ENCODE measurements at places on chromosomes 4 and X. TPM values are rescaled to one million over a fixed set of nuclear protein-coding genes. Genes with fewer than 3 reads are reported as not detected.

Gene RPS6KA6
- total RNA-seq = 7.8 TPM

Gene CLTRN
- total RNA-seq = 0.80 TPM

Gene PAGE2B
- total RNA-seq = not detected

Gene VSIG4
- total RNA-seq = not detected

Gene INTS6L
- 19.0 TPM for total RNA-seq

Gene KDM6A
- 21.4 TPM for total RNA-seq

Gene USP17L27
- not detected for total RNA-seq

Gene KANTR
- total RNA-seq = 11.6 TPM

Gene CSAG1
- total RNA-seq = not detected

Gene ZNF157
- 1.4 TPM for total RNA-seq

Gene GYG2
- total RNA-seq = 75.6 TPM

Gene DCAF12L2
- total RNA-seq = 3.3 TPM

Gene NDP
- 4.3 TPM for total RNA-seq

DNA sequence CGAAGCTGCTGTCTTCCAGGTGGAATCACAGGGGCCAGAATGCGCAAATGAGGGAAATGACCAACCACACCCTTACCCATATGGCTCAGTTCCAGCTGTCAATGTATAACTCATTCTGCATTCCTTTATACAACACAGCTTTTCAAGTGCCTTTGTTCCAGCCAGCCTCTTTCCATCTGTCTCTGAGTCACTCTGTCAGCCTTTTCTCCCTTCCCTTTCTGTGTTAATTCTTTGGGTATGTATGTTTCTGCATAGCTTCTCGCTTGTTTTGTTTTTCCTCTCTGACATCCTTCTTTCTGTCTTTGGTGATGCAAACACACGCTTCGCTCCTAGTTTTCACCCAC, 54.5 kb downstream of the RS1 start:
- no peak for DNase-seq

DNA sequence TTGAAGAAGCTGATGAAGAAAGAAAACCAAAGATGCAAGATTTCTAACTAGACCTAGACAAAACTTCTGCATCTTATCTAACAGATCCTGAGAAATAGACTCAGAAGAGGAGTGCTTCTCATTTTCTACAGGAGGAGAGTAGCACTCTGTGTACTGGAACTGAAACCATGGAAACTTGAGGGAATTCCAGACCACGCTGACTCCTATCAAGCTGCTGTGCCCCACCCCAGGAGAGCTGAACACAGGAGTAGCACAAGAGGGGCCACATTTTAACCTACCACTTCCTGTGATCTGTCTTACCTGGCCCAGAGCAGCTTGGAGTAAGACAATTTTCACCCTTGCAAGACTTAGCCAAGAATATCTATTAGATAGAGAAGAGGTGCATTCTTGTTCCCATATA, 248.9 kb downstream of the SCFD2 start:
- no peak for DNase-seq

GRCh38 chr4:115152081-115152480, 38.7 kb upstream of the NDST4 start:
- DNase-seq = no peak

DNA sequence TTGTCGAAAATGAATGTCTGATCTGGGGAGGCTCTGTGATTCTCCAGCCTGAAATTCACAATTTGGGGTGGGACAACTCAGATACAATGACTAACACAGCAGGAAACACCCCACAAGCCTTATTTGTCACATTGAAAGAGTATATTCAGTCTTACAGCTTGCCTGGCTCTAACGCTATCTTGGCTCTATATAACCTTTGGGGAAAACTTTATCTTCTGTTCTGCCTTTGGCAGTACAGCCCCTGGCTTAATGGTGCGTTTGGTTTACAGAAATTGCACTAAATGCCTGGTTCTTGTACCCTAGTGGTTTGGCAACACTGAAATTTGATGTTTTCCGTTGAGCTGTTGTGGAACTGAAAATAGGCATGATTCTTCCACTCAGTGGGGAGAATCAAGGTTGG, 178.1 kb upstream of the VEGFC start:
- DNase-seq = no peak

DNA sequence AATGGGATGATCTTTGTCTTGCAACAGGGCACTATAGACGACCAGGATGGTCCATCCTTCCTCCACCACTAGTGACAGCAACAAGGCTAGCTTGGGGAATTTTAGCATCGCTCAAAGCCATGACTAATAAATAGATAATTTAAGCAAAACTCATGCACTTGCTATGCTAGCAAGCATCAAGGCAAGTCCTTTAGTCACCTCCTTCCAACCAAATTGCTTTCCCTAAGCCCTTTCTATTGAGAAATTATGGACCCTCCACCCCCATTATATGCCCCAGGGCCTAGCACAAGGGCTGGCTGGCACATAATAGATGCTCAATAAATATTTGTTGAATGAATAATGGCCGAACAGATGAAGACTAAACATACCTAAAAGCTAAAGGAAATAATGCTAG, 28.6 kb downstream of the SLC16A2 start:
- no peak for DNase-seq

DNA sequence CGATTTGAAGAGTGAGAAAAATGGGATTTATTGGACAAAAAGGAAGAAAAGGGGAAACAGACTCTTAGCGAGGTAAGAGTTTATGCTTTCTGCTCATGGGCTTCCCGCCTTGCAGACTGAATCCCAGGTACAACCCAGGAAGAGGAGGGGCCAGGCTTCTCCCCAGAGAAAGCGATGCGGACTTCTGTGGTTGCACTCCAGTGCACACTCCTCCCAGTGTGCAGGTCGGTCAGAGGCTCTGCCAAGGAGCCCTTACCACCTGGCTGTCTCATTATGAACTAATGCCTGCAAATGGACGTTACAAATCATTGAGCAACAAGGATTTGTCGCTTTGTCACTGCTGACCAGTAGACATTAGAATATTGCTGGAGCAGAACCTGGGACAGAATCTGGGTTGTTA, 39.9 kb upstream of the GLRA2 start:
- no peak for DNase-seq

GRCh38 chr4:121278811-121279368, 101.9 kb downstream of the QRFPR start:
- no peak for DNase-seq

DNA sequence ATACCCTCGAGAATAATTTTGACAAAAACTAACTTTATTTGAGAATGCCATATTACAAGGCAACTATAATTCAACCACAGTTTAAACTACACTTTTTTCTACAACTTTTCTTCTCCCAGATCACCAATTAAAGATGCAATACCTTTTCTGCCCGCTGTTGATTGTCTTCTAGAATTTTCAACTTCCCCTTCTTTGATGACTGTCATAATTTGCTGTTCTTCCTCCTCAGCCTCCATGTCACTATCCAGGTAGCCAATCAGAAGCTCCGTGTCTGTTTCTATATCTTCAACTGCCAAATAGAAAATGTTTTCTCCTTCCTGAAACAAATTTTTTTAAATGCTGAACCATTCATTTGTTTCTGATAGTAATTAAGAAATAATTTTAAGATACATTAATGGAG, 101.5 kb downstream of the PRDM5 start:
- DNase-seq = no peak

DNA sequence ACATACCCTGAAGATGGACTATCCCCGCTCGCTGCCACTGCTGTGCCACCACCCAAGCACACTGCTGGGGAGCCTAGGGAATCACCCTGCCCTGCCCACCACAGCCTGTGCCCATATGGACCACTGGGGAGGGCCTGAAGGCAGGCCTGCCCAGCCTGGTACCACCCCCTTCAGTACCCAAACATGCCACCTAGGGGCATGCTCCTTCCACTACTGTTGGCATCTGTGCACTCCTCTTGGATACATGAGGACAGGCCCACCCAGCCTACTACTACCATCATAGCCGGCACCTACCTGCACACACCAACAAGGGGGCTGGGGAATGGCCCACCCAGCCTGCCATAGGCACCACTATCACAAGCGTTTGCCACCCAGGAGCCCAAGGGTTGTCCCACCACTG, 30.1 kb upstream of the PRDX4 start:
- no peak for DNase-seq

DNA sequence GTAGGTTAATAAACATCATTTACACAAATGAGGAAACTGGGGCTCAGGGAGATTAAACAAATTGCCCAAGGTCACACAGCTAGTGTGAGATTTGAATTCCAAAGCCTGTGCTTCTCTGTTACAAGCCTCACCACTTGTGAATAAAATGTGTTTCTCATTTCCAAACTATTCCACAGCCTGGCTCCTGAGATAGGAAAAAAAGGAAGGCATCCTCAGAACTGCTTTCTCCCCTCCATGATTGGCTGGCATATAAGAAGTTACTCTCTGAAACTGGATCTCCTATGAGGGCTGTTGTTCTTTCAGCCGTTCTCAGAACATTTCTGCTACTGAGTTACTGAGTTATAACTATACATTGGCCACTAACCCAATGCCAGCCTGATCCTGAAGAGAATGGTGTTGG, 237.9 kb downstream of the MAML3 start:
- DNase-seq = no peak

DNA sequence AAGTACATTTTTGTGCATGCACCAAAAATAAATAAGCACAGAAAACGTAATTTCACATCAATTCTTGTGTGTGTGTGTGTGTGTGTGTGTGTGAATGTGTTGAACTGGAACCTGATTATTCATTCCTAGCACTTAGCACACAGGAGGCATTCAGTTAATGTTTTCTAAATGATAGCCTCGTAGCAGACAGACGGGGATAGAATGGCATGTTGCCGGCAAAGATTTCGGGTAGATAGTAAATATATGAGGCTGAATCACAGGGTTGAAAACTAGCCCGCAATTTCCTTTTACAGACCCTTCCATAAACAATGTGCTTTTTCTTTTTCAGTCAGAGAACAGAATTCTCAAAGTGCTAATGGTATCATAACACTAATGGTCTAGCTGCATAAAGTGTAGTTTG, 13.5 kb downstream of the MAOB start:
- no peak for DNase-seq

GRCh38 chrX:155086202-155086840, 15.0 kb downstream of the BRCC3 start:
- peak; percentile 14 for DNase-seq

DNA sequence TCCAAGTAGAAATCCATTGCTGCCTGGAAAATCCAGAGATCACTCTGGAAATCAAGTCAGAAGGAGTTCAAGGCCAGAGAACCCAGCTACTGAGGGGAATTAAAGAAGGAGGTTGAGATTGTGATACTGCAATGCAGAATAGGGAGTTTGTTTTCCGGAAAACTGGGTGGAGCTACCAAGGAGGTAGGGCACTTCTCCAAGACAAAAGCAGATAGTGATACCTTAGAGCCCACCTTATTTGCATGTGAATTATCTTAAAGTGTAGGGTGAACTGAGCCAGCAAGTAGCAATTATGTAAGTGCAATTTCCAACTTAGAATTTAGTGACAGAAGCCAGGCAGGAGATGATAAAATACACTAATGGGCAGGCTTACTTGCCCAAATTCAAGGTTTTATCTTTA, 178.9 kb downstream of the MID1 start:
- no peak for DNase-seq

GRCh38 chrX:118807151-118808017, 16.2 kb upstream of the ZCCHC12 start:
- peak; percentile 31 for DNase-seq

- DNase-seq = no peak
Measured at GRCh38 chr4:70589785-70590184, 2.3 kb upstream of the AMBN start.

DNA sequence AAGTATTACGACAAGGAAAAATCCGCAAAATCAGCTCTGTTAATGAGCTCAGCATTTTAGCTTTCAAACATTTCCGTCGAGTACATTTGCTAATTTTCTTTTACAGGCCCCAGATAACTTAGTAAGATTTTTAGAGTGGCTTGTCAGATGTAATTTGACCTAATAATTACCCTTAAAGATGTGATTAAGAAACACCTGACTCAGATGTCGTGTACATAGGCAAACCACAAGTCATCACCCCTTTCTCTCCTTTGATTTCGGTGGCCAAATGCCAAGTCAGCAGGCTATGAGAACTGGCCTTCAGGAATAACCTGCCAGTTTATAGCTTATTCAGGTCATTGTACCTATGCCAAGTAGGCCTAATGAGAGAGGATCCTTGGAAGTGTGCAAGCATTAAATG, 369.6 kb downstream of the PCDH7 start:
- DNase-seq = no peak

- no peak for DNase-seq
Measured at GRCh38 chr4:146488495-146489174, 33.1 kb downstream of the SLC10A7 start.

DNA sequence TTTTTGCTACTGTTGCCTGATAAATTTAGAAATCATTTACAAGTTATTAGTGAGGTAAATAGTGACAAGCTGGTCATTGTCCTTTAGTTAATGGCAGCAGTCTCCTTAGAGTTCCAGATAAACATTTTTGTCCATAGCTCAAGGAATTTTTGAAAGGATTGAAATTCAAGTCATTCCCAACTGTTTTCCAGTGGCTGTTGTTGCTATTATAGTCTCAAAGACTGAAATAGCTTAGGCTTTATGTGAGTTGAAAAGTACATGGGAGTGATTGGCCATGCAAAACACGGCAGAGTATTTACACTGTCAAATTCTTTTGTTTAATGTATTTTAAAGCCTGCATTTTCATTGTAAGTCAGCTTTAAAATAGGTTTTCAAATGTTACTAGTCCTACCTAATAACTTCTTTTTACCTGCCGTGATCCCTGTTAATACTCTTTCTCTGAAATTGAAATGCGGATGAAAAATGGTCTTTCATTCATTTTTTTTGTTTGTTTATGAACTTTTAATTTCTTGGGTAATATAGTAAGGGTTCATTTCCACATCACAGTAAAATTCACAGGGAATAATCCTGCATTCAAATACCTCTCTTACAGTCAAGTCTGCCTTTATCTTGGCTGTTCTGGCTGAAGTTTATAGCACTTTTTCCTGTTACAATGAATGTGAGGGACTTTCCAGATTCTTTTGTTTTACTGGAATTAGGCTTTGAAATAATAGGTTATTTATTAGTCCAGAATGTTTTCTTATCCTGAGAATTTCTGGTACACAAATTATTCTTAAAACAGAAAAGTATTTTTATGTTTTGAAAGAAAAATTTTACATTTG, 85.1 kb downstream of the PDLIM5 start:
- no peak for DNase-seq

DNA sequence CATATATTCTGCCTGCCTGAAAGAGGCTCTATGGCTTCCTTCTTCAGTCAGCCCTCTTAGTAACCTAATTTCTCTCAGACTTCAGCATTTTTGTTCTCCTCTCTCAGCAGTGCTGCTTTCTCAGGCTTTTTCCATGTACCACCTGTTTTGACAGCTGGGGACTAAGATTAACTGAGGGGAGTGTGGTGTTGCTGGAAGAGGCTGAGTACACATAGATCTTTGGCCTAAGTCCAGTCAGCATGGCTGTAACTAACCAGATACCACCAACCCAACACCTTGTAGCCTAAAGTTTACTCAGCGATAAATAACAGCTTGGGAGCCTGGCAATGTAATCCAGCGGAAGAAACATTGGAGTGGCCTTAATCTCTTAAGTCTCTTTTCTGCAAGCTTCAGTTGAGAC, 85.5 kb downstream of the RTL3 start:
- DNase-seq = no peak

GRCh38 chr4:3868211-3869173, 102.3 kb downstream of the ADRA2C start:
- no peak for DNase-seq

GRCh38 chrX:352181-352580, 33.6 kb upstream of the GTPBP6 start:
- DNase-seq = no peak

All from neural crest cell (in vitro differentiated cells).